Posterior vena cava (tissue), 2 donors: ENCODE measurements at places on chromosomes 5 and 9. TPM values are rescaled to one million over a fixed set of nuclear protein-coding genes. Genes with fewer than 3 reads are reported as not detected.

C6 gene
- 2.6 TPM for total RNA-seq

STPG3 gene
- total RNA-seq: not detected

- no peak for DNase-seq
Observed at GRCh38 chr5:158317507-158317906, 458.6 kb upstream of the CLINT1 start.

FCN2 gene
- total RNA-seq: not detected

UNC5A gene
- total RNA-seq: 1.0 TPM

DNA sequence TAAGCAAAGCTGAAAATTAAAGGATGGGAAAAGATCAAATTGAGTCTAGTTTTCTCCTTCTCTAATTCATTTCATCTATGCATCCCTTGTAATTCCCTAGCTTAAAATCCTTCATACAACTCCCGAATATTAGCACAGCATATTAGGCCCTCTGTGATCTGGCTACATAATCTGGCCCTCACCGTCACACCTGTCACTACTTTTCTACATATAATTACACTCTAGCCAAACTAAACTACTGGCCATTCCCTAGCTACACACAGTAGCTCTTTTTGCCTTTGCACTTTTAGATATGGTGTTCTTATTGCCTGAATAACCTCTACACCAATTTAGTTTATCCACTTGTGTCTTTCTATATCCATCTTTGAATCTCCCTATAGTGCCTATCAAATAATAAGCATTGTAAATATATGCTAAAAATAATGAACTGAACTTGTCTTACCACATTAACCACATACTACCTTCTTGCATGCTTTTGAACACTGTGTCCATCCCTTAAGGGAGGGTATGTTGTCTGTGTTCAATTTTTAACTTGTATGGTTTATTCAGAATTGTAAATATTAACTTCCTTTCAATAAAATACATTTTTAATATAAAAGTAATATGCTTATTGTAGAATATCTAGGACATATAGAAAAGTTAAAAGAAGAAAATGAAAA, 15.9 kb downstream of the RANBP6 start:
- no peak for DNase-seq

GRCh38 chr5:166102947-166103346, 2188.5 kb upstream of the WWC1 start:
- no peak for DNase-seq
